CMK (cell line): ENCODE measurements at places on chromosomes 16 and 17.

DNA sequence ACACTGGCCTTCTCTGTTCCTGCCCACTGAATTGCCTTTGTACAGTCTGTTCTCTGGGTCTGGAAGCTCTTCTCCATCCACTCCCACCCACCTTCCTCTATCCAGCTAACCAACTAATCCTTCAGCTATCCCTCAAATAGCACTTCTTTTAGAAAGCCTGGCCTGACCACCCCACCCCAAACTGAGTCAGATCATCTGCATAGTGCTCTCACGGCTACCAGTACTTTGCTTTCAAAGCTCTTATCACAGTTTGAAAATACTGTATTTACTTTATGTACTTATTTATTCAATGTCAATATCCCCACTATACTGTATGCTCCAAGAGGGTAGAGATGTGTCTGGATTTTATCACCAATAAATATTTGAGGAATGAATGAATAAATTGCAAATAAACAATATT lies 4.5 kb upstream of the CLDN7 start:
- no peak for DNase-seq

- no peak for DNase-seq
Observed at GRCh38 chr17:71180801-71181385, 939.9 kb upstream of the SOX9 start.

- DNase-seq: no peak
Observed at GRCh38 chr16:72220875-72221629, 49.1 kb upstream of the PMFBP1 start.

DNA sequence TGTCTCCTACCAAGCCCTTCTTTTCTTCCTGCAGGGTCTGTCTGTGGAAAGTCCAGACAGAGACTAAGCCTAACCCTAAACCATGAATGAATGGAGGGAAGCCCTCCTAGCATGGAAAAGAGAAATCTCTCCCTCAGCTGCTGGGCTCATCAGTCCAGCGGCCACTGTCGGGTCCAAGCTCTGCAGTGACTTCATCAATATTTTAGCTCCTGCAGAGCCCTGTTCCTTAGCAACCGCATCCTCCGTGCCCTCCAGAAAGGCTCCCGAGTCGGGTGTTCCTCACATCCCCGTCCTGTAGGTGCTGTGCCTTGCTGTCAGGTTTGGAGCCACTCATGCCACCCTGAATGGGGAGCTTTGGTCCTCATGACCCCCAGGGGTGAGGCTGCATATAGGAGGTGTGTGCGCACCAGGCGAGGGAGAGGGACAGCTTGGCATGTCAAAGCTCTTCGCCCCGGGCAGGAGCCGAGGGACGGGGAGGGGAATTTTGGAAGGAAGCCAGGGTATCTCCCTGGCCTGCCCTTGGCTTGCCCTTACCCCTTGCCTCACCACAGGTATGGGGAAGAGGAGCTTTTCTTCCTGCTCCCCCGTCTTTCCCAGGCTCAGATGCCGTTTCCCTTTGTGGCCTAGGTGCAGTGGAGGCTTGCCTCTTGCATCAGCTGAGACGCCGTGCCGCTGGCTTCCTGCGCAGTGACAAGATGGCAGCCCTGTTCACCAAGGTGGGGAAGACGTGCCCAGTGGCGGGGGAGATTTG lies 23.9 kb downstream of the SGSM2 start:
- DNase-seq: no peak

DNA sequence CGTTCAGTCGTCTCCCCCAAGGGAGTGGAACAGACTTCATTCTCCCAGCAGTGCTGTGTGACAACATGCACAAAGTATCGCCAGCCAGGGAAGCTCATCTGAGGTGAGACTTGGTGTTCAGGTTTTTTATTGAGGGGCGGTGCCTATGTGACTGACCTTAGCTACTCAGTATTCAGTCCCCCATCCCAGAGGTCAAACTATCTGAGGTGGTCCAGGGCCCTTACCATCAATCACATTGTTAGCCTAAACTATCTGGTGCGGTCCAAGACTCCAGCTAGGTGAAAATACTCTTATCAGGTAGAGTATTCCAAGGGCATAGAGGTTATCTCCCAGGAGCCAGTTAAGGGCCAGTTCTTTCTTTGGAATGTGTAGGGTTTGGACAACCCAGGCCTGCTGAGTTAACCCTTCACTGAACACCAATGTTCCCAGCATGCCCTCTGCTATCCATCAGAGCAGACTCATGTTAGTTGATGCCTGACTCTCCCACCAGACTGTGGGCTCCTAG lies 5.4 kb upstream of the CACNG1 start:
- no peak for DNase-seq

DNA sequence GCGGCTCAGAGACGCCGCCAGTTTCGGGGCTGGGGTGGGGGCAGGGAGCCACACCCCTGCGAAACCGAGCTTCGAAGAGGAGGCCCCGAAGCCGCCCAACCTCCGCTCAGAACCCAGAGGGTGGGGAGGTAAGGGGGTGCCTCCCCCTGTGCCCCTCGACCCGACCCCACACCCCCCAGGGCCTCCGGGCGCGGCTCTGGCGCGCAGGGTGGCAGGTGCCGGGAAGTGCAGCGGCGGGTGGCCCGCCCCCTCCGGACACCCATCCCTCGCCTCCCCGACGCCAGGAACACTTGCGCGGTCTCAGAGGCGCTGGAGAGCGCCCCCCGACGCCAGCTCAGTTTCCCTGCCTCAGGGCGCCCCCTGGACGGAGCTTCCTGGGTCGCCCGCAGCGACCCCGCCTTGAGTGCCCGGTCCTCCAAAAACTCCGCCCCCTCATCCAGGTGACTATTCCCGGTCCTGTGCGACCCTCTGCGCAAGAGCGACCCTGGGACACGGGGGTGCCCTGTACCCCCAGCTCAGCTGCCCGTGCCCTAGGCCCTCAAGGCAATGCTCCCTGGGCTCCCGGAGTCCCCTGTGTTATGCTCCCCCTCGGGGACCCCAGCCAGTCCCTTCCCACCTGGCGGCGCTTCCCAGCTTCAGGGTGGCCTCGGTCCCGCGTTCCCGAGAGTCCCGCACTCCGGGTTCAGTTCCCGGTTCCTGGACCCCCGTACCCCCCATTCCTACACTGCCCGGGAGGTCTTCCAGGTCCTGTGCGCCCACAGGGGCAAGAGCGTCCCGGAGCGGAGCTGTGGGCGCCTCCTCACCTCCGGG lies 562 bp downstream of the PPL start:
- DNase-seq: no peak

GRCh38 chr17:39601758-39602532 lies 5.8 kb downstream of the NEUROD2 start:
- no peak for DNase-seq

- DNase-seq: no peak
Observed at GRCh38 chr16:66036793-66037715, 329.4 kb upstream of the CDH5 start.

GRCh38 chr17:73984941-73985340 lies 218.5 kb upstream of the RPL38 start:
- no peak for DNase-seq

DNA sequence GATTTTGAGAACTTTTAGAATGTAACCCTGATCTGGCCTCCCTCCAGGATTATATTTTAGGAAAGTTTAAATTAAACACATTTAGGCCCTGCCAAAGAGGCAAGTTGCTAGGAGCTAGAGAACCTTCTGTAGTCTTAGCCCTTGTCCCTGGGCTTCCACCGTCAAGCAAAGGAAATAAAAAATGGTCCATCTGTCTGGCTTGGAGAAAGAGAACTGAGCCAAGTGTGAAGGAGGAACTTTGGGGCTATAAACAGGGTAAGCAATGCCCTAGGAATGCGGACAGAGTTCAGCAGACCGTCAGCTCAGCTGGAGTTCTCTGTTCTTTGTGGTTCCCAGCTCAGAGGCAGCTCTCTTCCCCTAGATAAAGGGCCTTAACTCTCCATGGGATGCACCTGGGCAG lies 29.6 kb downstream of the RCVRN start:
- no peak for DNase-seq

DNA sequence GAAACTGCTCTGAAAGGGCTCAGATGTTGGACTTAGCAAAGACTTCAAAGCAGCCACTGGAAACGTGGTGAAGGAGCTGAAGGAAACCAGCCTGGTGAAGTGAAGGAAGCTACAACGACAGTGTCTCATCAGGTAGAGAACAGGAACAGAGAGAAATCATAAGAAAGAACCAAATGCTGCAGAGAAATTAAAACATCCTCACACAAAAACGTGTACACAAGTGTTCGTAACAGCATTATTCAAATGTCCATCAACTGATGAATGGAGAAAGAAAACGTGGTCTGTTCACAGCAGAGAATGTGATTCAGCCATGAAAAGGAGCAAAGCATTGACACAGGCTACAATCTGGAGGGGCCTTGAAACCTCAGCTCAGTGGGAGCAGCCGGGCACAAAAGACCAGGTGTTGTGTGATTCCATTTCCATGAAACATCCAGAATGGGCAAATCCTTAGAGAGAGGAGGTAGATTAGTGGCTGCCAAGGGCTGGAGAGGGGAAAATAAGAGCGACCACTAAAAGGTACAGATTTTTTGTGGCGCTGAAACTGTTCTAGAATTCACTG lies 26.9 kb downstream of the IFT140 start:
- no peak for DNase-seq

DNA sequence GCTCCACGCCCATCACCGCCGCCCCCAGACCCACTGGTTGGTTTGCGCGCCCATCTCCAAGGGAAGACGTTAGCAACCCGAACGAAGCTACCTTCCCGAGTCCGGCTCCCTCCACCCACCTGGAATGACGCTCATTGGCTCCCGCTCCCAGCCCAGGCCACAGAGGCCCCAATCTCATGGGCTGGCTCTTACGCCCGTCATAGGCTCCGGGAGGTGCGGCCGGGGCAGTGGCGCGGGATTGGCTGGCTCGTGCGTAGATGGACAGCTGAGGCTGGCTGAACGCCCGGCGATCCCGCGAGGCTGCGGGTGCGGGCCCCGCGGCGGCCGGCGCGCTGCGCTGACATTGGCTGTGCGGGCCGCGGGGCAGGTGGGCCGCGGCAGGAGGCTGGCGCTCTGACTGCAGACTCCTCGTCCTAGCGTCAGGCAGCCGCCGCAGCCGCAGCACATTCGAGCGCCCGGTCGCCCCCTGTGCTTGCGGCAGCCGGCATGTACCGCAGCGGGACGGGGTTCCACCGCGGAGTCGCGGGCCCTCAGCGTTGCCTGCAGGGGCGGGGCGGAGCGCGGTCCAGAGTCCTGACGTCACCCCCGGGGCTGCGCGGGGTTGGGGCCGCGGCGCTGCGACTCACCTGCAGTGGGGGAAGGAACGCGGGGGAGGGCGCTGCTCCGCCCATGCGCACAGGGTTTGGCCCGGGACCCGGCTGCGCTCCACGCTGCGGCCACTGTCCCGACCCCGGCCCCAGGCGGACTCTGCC lies 453 bp upstream of the MYH10 start:
- DNase-seq: peak; percentile 99

DNA sequence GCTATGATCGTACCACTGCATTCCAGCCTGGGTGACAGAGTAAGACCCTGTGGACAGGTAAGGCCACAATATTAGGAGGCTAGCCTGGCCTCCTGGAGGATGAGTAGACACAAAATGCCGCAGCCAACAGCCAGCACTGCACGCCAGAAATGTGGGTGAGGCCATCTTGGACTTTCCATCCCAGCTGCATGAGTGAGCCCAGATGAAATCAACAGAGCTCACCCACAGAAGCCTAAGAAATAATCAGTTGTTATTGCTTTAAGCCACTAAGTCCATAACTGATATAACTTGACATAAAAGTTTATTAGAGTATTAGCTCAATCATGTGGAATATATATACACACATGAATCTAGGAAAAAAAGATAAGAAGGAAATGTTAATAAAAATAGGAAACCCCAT lies 101.7 kb downstream of the CDYL2 start:
- no peak for DNase-seq

DNA sequence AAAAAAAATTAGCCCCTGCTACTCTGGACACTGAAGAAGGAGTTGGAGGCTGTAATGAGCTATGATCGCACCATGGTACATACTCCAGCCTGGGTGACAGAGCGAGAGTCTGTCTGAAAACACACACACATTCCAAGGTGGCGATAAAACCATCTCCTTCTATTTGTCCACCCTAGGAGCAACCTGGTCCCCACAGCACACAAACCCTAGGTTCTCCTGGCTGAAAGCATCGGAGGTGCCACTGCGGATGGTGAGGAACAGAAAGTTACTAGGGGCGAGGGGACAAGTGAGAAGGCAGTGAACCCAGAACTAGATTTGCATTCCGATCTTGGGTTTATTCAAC lies 1.4 kb upstream of the ECI1 start:
- no peak for DNase-seq

GRCh38 chr17:61583242-61583641 lies 7.8 kb downstream of the NACA2 start:
- DNase-seq: no peak

GRCh38 chr16:89779231-89779908 lies 37.1 kb downstream of the FANCA start:
- DNase-seq: no peak

- no peak for DNase-seq
Observed at GRCh38 chr17:9332132-9332494, 243.5 kb downstream of the STX8 start.

DNA sequence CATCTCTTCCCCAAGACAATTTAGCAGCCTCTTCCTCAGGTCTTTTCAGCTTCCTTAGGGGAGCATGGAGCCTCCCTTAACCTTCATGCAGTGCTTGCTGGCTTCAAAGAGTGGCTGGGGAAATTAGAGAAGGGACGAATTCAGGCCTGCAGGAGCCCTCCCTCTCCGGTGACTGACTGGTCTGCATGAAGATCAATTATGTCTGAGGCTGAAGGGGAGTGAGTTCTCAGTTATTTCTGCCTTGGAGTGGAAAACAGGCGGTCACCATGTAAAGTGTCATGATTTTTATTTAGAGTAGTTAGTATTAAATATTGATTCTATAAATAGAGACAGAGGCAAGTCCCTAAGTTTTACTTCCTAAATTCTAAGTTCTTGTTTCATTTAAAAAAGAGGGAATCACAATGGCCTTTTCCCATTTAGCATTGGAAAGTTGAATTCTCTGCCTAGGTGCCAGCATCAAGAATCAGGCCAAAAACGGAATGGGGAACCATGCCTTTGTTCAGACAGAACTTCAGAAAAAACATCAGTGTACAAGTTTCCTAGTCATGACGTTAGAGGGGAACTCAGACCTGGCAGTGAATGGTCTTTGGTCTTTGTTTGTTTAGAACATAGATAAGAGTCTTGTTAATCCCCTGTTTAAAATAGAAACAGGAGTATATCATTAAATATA lies 4.4 kb downstream of the GABARAPL2 start:
- DNase-seq: no peak

DNA sequence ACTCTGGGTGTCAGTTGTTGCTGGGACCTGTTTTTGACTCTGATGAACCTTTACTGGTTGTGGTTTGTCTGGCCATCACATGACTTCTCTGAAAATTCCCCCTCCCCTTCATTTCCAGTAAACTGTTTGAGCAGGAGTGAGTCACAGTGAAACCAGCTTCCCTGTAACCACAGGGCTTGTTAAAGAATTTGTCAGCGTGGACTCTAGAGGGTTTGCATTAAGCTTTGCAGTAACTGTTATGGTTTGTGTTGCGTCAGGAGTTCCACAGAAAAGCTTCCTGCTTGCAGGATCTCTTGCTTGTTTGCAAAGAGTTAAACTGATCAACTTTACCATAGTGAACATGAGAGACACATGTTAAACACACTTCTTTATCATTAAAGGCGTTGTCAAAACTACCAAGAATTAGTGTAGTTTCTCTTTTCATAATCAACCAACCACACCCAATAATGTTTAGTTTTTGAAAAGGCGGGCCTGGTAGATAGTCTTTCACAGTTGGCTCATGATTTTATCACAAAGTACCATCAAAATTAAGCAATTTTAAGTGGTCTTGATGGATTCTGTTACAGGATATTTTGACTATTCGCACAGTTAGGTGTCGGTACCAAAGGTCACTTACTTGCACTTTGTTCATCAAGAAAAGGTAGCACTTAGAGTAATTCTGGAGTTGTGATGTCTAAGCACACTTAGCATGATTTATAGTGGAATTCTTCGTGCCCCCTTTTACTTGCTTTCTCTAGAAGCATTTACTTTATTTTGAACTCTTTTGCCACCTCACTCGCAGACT lies 79.3 kb downstream of the VMP1 start:
- DNase-seq: peak; percentile 68

GRCh38 chr16:68779891-68780290 lies 42.8 kb downstream of the CDH1 start:
- no peak for DNase-seq
